ENCODE measurements at places on chromosomes 12 and 14.

GRCh38 chr12:115364921-115365320 lies 680.9 kb upstream of the TBX3 start:
- DNase-seq = no peak

- no peak for DNase-seq
Observed at GRCh38 chr14:34302654-34303053, 159.4 kb downstream of the SPTSSA start.

DNA sequence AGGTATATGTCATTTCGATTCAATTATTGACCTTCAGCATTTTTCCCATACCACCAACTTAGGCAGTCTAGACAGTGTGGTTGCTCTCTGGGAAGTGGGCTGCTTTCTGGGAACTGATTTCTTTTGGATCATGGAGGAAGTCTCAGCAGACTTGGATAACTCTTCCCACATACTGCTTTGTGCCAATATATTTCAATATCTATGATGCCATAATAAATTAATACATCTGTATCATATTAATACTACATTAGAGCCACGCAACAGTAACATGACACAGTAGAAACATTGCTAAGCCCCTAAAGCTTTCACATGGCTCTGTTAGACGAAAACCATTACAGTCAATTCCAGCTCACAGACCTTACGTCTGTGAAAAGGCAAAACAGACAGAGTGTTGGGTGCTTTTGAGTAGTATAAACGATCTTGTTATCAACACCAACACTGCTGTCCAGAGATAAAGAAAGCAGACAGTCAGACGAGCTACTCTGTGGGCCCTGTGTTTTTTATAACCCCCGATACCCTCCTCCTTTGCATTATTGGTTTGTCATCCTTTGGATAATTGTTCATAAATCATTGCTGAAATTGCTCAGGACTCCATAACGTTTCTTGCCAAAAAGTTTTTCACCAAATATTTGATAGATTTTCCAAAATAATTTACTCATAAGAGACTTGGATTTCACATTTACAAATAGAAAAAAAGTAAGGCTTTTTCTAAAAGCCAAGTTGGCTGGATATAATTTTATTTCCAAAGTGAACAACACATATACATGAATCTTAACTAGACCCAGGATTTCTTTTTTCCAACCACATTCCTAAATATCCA lies 439.7 kb downstream of the ADAMTS20 start:
- no peak for DNase-seq

DNA sequence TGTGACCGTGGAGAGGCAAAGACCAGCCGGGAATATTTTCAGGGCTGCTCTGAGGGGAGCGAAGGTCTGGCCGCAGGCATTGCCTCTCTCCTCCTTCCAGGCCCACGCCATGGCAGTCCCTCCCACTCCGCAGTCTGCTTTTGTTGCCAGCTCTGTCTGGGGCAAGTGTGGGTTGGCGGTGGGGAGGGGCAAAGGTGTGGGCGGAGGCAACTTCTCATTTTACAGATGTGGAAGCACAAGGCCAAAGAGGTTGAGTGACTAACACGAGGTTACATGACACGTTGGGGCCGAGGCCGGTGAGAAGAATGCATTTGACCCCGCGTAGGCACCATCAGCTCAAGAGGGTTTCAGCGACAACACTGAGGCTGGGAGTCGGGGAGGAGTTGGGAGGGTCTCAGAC lies 6.1 kb upstream of the FAIM2 start:
- DNase-seq = no peak

GRCh38 chr12:100539202-100539601 lies 34.3 kb upstream of the GAS2L3 start:
- no peak for DNase-seq

DNA sequence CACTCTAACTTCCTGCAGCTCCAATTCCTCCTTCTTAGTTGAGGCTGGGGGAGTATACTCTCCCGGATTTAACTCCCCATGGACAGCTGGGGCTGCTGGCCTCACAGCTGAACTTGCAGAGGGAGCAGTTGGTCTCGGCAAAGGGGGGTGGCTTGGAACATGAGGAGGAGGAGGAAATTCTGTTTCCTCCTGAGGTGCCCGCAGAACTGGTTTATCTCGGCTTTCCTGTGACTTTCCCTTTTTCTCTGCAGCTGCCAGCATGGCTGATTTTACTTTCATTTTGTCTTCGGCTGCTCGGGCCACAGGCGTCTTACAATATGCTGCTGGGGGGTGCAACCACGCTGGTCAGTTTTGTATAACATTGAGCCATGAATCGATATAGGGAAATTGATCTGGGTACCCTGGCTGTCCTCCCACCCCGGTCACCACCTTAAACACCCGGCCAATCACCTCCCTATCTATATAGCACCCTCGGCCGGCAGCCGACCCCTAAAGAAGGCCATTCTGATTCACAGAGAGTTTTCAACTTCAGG lies 1317.6 kb downstream of the TMEM121 start:
- DNase-seq = no peak

DNA sequence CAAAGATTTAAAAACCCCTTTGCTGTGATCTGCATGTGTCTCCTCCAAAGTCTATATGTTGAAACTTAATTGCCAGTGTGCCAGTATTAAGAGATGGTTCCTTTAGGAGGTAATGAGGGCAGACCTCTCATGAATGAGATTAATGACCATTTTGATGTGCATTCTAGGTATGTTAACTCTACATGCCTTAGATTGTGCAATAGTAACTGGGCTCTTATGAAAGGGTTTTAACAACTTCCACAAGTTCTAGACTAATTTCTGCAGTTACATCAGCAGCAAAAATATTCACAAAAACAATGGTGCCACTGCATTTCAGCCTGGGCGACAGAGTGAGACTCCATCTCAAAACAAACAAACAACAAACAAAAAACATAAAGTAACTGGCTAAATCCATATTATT lies 3.8 kb upstream of the TAS2R10 start:
- DNase-seq = no peak

GRCh38 chr14:68772761-68773381 lies 20.0 kb downstream of the ZFP36L1 start:
- no peak for DNase-seq

- DNase-seq = no peak
Observed at GRCh38 chr12:101745481-101745880, 6.2 kb upstream of the SYCP3 start.

GRCh38 chr12:131589221-131589897 lies 121.5 kb upstream of the SFSWAP start:
- DNase-seq = no peak

- no peak for DNase-seq
Observed at GRCh38 chr14:57008534-57008933, 198.3 kb upstream of the OTX2 start.

DNA sequence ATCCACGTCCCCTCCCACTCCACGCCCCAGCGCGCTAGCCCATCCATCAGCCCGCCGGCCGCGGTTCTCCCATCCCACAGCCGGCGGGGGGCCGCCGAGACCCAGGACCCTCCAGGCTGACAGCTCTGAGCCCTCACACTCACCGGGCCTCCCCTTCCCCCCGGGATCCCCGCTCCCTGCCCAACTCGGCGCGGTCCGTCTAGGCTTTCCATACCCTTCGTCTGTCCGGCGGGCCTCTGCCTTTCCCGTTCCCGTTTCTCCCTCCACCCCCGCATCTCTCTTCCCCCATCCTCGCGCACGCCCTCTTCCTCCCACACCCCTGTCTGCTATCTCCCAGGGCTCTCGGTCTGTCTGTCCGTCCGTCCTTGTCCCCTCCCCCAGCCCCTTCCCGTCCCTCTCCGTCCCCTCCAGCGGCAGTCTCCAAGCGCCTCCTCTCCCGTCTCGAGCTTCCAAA lies 726 bp downstream of the ZFHX2 start:
- DNase-seq = no peak

DNA sequence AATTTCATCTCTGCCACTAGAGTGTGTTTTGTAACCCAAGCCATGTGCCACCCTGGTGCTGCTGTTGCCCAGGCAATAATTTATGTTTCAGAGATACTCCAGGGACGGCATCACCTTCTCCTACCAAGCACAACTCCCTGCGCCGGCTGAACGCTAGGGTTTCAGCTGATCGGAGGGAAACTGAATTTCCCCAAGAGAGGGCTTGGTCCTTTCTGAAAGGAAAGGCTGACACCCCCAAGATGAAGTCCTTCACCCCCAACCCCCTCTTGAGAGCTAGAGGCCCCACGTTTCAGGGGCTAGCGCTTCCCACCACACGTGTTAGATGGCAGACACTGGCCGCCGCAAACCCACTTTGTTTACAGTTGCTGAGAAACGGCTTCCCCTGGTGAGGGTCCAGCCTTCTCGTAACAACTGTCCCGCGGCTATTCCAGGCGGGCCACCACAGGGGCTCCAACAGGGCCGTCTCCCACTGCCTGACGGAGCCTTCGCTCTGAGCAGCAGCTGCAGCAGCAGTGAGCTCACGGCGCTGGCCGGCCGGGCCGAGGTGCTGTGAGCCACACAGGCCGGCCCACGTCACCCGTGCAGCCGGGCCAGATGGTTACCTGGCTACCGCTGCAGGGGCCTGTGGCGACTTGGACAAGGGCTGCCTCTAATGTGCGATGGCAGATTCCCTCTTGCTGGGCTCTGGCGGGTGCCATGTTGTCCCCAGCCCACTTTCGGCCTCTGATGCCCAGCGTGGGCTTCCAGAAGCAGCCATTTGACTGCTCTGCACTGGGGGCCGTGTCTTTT lies 66.4 kb downstream of the TESC start:
- no peak for DNase-seq

DNA sequence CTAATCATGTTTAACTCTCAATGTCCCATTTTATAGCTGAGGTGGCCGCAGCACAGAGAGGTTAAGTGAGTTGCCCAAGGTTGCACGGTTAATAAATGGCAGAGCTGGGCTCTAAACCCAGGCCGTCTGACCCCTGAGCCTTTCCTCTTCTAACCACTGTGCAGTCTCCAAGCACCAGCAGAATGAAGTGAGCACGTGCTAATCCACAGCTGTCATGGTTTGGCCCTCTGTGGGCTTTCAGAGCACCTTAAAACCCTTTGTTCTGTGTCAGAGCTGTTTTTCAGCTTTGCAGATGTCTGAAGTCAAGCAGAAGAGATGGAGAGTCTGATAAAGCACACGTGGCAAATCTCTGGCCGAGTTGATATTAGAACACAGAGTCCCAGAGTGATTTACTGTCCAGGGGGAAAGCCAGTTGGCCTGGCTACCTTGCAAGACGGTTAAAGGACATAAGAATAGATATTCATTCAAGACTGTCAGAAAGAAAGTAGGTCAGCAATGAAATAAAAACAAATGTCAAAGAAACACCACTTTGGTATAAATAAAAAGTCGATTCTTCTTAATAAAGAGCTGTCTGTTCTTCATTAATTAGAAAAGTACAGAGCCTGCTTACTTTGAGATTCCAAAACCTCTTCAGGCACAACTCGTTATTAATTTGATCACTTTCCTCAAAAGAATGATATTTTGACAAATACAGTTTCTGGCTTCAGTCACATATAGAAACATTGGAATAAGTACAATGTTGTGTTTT lies 107.3 kb downstream of the CRADD start:
- DNase-seq = no peak

GRCh38 chr14:88276923-88277596 lies 46.0 kb downstream of the KCNK10 start:
- no peak for DNase-seq

DNA sequence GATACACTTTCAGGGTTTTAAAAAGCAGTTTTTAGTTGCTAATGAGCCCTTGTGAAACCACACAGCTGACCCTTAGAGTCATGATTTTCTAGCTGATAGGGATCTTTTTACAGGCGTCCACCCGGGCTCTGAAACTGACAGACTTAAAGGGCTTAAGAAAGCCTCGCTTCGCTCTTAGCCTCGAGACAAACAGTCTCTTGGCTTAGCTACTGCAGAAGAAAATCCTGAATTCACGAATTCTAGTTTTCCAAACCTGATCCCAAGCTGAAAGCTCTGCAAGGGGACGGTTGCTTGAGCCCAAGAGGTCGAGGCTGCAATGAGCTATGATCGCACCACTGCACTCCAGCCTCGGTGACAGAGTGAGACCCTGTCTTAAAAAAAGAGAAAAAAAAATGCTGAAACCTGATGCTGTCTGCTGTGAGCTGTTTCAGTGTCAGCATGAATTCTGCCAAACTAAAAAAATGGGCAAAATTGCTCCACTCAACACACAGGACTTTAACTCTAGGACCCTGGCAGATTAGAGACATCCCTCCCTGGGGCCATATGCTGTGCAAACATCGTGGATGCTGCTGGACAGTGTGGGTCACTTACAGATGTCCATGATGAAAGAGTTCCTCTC lies 3.1 kb upstream of the HPD start:
- DNase-seq = no peak

- no peak for DNase-seq
Observed at GRCh38 chr12:113000433-113000832, 22.1 kb downstream of the OAS2 start.

DNA sequence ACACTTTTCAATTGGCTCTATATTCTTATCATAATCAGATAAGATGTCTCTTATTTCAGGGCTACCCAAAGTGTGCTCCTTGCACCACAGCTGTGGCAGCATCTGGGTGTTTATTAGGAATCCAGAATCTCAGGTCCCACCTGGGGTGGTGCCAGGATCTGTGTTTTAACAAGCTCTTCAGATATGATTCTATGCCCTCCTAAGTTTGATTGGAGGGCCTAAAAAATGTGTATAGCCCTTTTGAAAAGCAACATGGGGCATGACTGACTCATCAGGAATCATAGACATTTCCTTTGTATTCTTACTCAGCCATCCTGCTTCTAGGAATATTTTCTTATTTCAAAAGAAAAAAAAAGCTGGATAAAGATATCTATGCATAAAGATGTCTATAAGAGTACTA lies 103.1 kb downstream of the HELB start:
- no peak for DNase-seq

GRCh38 chr14:32341947-32342846 lies 13.1 kb downstream of the AKAP6 start:
- DNase-seq = no peak

DNA sequence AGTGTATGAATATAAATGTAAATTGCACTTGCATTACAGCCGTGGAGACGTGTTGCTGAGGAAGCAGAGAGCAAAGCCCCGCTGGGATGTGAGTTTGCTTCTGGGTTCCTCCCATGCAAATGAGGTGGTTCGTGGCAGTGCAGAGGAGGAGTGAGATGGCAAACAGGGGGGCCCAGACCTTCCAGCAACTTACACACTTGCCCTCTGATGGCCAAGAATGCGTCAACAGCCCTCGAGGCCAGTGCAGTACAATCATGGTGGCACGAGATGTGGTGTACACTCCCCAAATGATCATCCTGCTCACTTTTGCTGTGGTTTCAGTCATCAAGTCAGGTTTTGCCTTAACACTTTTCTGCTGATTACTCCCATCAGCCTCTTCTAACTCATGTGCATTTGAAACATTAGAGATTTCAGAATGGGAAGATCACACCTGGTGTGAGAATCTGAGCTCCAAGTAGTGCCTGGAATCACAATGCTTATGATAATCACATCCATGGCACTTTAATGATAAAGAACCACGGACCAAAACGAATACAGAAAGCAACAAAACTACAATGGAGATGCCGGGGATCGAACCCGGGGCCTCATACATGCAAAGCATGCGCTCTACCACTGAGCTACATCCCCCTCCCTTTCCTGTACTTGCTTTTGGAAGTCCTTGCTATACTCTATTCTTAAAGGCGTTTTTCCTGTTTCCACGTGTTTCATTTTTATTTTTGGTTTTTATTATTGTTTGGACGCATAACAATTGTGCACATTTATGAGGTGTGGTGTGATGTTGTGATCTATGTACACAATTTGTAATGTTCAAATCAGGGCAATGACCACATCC lies 7.0 kb upstream of the UBC start:
- no peak for DNase-seq

GRCh38 chr12:6204533-6205143 lies 4.4 kb downstream of the CD9 start:
- DNase-seq = no peak

- DNase-seq = no peak
Observed at GRCh38 chr14:63632932-63633514, 8.6 kb downstream of the WDR89 start.

GRCh38 chr12:132106921-132107320 lies 37.2 kb downstream of the DDX51 start:
- no peak for DNase-seq

All from stimulated activated CD8-positive, alpha-beta memory T cell treated with anti-CD3 and anti-CD28 coated beads, Interleukin-4, amount 100 ng/mL, for 1 hour (primary cell).